Thyroid gland (tissue), 4 donors: ENCODE measurements at places on chromosomes 3 and 15.

- H3K27ac ChIP-seq: no peak overlapping the region
- H3K4me1 ChIP-seq: no peaks in the 10 kb centered on the region
- DNase-seq: no peak
- no peak overlapping the region for H3K4me3 ChIP-seq
Observed at GRCh38 chr3:190495796-190496195, 18.1 kb upstream of the IL1RAP start.

DNA sequence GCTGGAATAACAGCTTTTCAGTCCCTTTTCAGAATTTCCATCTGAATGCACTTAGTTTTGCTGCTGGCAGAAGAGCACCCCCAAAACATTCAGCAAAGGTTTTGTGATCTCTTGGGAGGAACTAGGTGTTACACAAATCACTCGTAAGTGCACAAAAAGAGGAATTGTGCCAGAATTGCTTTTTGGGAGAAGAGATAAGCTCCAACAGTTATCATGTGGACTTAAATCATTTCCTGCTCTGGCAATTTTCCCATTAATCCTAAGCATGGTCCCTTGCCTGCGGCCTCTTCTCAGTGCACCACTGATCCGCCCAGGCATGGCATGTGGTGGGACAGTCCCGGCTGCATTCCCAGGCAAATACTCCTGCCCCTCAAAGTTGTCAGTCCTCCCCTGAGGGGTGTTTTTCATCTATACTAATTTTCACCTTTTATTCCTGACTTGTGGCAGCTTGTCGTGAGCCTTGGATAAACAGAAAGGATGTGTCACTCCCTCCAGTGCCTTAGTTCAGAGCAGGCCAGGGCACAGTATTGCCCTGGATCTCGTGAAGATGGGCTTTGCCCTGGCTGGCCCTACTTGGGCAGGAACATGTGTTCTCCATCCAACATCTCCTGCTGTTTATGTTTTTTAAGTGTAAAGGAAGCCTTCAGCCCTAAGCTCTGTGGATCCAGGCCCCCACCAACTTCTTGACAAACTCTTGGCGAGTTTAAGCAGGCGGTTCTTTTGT lies 44.6 kb upstream of the VILL start:
- DNase-seq: peak; percentile 66
- H3K4me3 ChIP-seq: no peak overlapping the region
- no peaks in the 10 kb centered on the region for H3K27me3 ChIP-seq
- peaks cover 42% of the 10 kb centered on the region for H3K4me1 ChIP-seq

GRCh38 chr3:108322352-108322751 lies 26.0 kb downstream of the HHLA2 start:
- H3K27me3 ChIP-seq: no peaks in the 10 kb centered on the region
- no peak overlapping the region for H3K4me3 ChIP-seq
- H3K36me3 ChIP-seq: no peaks in the 10 kb centered on the region
- no peak overlapping the region for H3K27ac ChIP-seq

GRCh38 chr15:69478259-69478781 lies 25.7 kb downstream of the RPLP1 start:
- no peaks in the 10 kb centered on the region for H3K36me3 ChIP-seq
- H3K27me3 ChIP-seq: no peaks in the 10 kb centered on the region
- no peaks in the 10 kb centered on the region for H3K4me1 ChIP-seq
- peak; percentile 51 for DNase-seq
- no peak overlapping the region for H3K27ac ChIP-seq

DNA sequence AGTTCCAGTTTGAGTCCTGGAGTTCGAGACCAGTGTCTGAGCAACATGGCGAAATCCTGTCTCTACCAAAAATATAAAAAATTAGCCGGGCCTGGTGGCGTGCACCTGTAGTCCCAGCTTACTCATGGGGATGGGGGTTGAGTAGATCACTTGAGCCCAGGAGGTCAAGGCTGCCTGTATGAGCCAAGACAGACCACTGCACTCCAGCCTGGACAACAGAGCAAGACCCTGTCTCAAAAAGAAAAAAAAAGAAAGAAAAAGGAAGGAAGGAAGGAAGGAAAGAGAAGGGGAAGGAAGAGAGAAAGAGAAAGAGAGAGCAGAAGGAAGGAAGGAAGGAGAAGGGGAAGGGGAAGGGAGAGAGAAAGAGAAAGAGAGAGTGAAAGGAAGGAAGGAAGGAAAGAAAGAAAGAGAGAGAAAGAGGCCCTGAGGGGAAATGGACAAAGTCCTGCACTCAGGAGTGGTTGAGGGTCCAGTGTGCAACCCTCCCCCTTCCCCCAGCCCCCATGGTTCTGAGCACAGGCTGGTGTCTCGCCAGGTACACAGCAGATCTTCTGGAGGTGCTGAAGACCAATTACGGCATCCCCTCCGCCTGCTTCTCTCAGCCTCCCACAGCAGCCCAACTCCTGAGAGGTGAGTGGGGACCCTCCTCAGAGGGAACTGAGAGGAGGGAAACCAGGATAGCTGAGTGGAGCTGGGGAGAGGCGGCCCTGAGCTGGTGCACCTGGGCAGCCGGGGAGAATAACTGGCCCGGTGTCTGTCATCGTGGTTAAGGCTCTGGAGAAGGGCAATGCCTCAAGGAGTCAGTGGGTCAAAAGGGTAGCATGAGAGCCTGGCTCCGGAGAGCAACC lies 1.2 kb downstream of the SLC51A start:
- H3K4me3 ChIP-seq: no peak overlapping the region
- H3K4me1 ChIP-seq: peaks cover 7% of the 10 kb centered on the region
- no peak for DNase-seq
- H3K27me3 ChIP-seq: no peaks in the 10 kb centered on the region
- no peaks in the 10 kb centered on the region for H3K36me3 ChIP-seq
- H3K27ac ChIP-seq: no peak overlapping the region

DNA sequence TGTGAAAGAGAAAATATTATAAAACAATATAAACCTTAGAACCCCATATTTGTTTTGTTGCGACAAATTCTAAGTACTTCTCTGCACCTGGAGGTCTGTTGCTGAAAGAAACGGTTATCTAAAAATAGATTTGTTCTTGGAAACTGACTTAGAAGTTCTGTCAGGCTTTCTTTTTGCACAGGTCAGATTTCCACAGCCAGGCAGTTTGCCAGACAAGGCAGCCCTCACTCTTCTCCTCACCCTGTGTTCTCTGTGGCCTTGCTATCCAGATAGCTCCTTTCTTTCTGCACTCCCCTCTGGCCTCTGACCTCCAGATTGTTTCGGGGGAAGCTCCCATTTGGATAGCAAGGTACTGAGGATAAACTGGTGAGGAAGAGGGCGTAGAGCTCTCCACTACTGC lies 413.3 kb upstream of the ONECUT1 start:
- no peak overlapping the region for H3K27ac ChIP-seq
- H3K4me3 ChIP-seq: no peak overlapping the region
- no peaks in the 10 kb centered on the region for H3K4me1 ChIP-seq
- no peak for DNase-seq
- H3K36me3 ChIP-seq: no peaks in the 10 kb centered on the region

DNA sequence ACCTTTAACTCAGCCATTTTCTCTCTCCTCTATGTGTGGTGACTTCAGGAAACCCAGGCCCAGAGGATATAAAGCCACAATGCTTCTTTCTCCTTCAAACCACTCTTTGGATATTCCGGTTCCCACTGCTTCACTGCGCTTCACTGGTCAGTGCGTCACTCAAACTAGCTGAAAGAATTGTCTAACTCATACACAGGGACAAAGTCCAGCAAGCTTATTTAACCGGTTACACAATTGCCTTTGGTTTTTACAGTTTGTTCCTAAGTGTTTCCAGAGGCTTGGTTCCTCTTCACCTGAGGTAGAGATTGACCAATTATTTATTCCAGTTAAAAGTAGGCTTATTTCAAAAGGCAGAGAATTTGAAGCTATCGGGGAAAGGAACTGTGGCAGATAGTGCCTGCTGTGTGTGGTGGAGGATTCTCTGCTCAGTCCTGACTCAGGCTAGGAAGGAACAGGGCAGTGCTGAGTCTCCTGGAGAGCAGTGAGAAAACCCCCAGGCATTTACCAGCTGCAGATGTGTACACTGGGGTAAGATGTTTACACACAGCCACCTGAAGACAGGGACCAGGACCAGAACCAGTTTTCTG lies at the start of gene HGD:
TSS of gene HGD (minus strand) at position 145 of the 587 bp plus-strand sequence. CDS start at position 17, 128 bp downstream.
- no peaks in the 10 kb centered on the region for H3K36me3 ChIP-seq
- peak within 1 kb of the TSS; percentile 20 for H3K4me3 ChIP-seq
- peak within 1 kb of the TSS; percentile 91 for H3K27ac ChIP-seq
- peak; percentile 85 for DNase-seq
- peaks cover 37% of the 10 kb centered on the region for H3K4me1 ChIP-seq

- H3K27ac ChIP-seq: no peak overlapping the region
- no peaks in the 10 kb centered on the region for H3K36me3 ChIP-seq
- H3K27me3 ChIP-seq: no peaks in the 10 kb centered on the region
- no peak overlapping the region for H3K4me3 ChIP-seq
Observed at GRCh38 chr15:98724048-98724447, 75.7 kb downstream of the IGF1R start.

GRCh38 chr3:189966843-189967242 lies 153.9 kb downstream of the P3H2 start:
- H3K27ac ChIP-seq: no peak overlapping the region
- no peak for DNase-seq
- H3K4me3 ChIP-seq: no peak overlapping the region
- no peaks in the 10 kb centered on the region for H3K4me1 ChIP-seq

GRCh38 chr15:28868744-28869345 lies 16.9 kb upstream of the APBA2 start:
- H3K4me3 ChIP-seq: no peak overlapping the region
- no peaks in the 10 kb centered on the region for H3K4me1 ChIP-seq
- no peaks in the 10 kb centered on the region for H3K36me3 ChIP-seq

- H3K4me1 ChIP-seq: peaks cover 52% of the 10 kb centered on the region
- no peak for DNase-seq
- no peaks in the 10 kb centered on the region for H3K27me3 ChIP-seq
- peak overlapping the region; percentile 85 for H3K27ac ChIP-seq
- H3K4me3 ChIP-seq: no peak overlapping the region
Observed at GRCh38 chr3:45646051-45646585, 43.1 kb upstream of the SACM1L start.

GRCh38 chr15:92062505-92062904 lies 209.0 kb downstream of the SLCO3A1 start:
- no peak overlapping the region for H3K27ac ChIP-seq
- no peaks in the 10 kb centered on the region for H3K27me3 ChIP-seq
- H3K36me3 ChIP-seq: no peaks in the 10 kb centered on the region

GRCh38 chr3:38348903-38349302 lies 2.3 kb downstream of the XYLB start:
- no peak for DNase-seq
- no peaks in the 10 kb centered on the region for H3K27me3 ChIP-seq
- H3K4me3 ChIP-seq: no peak overlapping the region

DNA sequence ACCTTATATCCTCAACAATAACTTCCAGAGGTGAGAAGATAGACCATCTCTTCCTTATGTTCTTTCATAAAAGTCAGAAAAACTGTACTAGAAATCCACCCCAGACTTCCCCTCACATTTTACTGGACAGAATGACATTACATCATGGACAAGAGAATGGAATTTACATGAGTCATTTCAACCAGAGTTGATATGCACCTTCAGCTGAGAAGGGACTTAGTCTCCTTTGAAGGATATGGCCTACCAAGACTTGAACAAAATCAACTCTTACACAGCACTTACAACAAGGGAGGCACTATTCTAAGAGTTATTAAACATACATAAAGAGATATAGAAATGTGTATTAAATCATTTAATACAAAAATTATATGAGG lies 380.0 kb upstream of the DPH6 start:
- H3K4me3 ChIP-seq: no peak overlapping the region
- H3K27ac ChIP-seq: no peak overlapping the region
- no peaks in the 10 kb centered on the region for H3K4me1 ChIP-seq
- no peaks in the 10 kb centered on the region for H3K36me3 ChIP-seq
- no peaks in the 10 kb centered on the region for H3K27me3 ChIP-seq

DNA sequence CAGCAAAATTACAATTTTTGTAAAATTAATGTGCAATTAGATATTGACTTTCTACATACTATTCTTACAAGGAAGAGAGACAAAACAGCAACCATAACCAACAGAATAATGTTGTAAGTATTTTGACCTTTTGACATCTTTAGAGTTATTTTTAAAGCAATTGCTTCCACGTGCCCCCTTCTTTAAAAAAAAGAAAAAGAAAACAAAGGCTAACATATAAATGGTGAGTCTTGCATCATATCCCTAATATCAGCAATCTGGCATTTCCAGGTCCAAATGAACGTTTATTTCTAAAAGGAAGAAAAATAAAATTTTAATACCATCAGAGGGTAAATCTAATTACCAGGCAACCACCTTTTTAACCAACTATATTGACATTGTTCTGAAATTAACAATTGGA lies 19.3 kb upstream of the STRIT1 start:
- H3K4me3 ChIP-seq: no peak overlapping the region
- no peaks in the 10 kb centered on the region for H3K4me1 ChIP-seq
- H3K27me3 ChIP-seq: no peaks in the 10 kb centered on the region
- no peak overlapping the region for H3K27ac ChIP-seq
- no peak for DNase-seq

DNA sequence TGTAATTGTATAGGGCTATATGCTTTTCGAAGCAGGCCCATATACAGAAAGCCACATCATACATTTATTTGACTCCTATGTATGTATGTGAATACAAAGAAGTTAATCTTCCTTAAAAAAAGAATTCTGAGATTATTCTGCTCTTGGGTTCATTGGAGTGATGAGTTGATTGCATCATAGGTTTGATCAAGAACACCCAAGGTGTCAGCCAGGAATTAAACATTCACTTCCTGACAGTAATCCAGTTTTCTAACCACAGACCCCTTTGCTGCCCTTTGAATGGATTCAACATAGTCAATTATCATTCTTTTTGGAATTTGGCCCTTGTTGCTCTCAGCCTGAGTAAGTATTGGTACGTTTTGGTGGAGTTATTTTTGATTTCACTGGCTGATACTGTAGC lies 225.6 kb downstream of the CACNA2D3 start:
- H3K27me3 ChIP-seq: no peaks in the 10 kb centered on the region
- H3K27ac ChIP-seq: no peak overlapping the region
- peaks cover 15% of the 10 kb centered on the region for H3K4me1 ChIP-seq
- H3K36me3 ChIP-seq: no peaks in the 10 kb centered on the region

DNA sequence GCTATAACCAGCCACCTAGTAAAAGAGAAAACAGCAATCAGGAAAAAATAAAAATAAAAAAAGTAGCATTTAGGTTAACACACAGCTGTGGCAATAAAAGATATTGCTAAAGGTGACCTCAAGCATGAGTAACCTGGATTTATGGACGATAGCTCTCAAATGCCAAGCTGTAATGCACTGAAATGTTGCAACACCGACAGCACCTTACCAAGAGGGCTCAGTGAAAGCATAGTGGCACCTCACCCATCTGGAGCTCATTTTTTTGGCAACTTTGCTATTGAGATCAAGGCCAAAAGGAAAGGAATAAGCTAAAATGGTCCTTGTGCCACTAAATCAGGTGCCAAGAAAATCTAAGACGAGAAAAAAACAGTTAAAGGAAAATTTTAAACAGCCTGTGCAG lies 2.5 kb downstream of the HACD2 start:
- no peak overlapping the region for H3K27ac ChIP-seq
- H3K4me1 ChIP-seq: no peaks in the 10 kb centered on the region
- no peak for DNase-seq
- peaks cover 2% of the 10 kb centered on the region for H3K36me3 ChIP-seq

GRCh38 chr15:48190932-48191573 lies 412 bp upstream of the CTXN2 start:
- no peaks in the 10 kb centered on the region for H3K4me1 ChIP-seq
- peak; percentile 84 for DNase-seq
- H3K4me3 ChIP-seq: no peak overlapping the region
- H3K36me3 ChIP-seq: no peaks in the 10 kb centered on the region
- no peak overlapping the region for H3K27ac ChIP-seq

GRCh38 chr15:79451361-79451999 lies 19.3 kb downstream of the MINAR1 start:
- no peak for DNase-seq
- no peaks in the 10 kb centered on the region for H3K4me1 ChIP-seq
- H3K27me3 ChIP-seq: no peaks in the 10 kb centered on the region
